ENCODE measurements at places on chromosomes 1 and 21. TPM values are rescaled to one million over a fixed set of nuclear protein-coding genes. Genes with fewer than 3 reads are reported as not detected.
A peak's percentile ranks its signal among the peaks of the same experiment; 100 is the strongest.

DNA sequence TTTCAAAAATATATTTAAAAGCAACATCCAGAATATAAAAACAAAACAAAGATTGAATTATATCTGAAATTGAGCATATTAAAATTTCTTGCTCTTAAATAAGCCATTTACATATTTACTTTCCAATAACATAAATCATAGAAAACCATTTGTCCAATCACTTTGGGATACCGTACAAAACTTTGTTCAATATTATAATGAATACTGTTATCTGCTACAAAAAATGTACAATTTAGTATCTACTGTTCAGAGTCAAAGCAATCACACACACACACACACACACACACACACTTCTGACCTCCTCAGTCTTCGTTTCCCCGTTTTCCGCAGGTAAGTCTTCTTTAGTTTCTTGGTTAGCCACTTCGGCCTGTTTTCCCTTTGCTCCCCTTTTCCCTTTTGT is 4.0 kb downstream of the HMGN1 start:
- H3K36me3 ChIP-seq: peaks cover 33% of the 10 kb centered on the region
- H3K4me1 ChIP-seq: peaks cover 52% of the 10 kb centered on the region
- no peak overlapping the region for H3K4me3 ChIP-seq
- no peak overlapping the region for H3K27ac ChIP-seq
- DNase-seq: no peak
- H3K27me3 ChIP-seq: no peaks in the 10 kb centered on the region

- H3K27ac ChIP-seq: no peak overlapping the region
- no peaks in the 10 kb centered on the region for H3K4me1 ChIP-seq
- H3K27me3 ChIP-seq: no peaks in the 10 kb centered on the region
- no peak overlapping the region for H3K4me3 ChIP-seq
- DNase-seq: no peak
Measured at GRCh38 chr21:24989516-24989915, 617.8 kb downstream of the MRPL39 start.

GRCh38 chr1:55140546-55140983 is 74.6 kb downstream of the USP24 start:
- H3K27me3 ChIP-seq: no peaks in the 10 kb centered on the region
- H3K4me1 ChIP-seq: peaks cover 5% of the 10 kb centered on the region
- DNase-seq: peak; percentile 19

DNA sequence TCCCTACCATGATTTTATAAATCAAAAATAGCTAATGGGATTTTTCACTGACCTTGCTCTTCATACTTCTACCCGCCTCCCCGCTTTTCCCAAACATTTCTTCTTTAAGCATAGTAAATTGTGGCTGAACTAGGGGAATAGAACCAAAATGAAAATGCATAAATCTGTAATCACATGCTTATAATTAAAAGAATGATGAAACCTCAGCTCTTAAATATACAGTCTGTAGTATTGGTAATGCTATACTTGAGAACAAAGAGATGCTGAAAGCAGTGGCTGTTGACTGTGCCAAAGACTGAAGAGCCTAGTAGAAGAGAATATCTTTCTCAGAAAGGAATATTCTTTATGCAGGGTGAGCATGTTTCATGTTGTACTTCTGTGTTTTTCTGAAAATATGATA is 249.1 kb downstream of the GREM2 start:
- no peaks in the 10 kb centered on the region for H3K36me3 ChIP-seq
- H3K4me3 ChIP-seq: no peak overlapping the region
- H3K27ac ChIP-seq: no peak overlapping the region
- H3K27me3 ChIP-seq: no peaks in the 10 kb centered on the region
- no peaks in the 10 kb centered on the region for H3K4me1 ChIP-seq
- no peak for DNase-seq

Gene GJB5
- total RNA-seq: not detected

Gene KIF21B
- total RNA-seq: 0.47 TPM
